ENCODE measurements at places on chromosomes 12 and 14. TPM values are rescaled to one million over a fixed set of nuclear protein-coding genes. Genes with fewer than 3 reads are reported as not detected.

The SAMD15 gene
- total RNA-seq: not detected

GRCh38 chr14:101289230-101289690 is 272.0 kb upstream of the DIO3 start:
- no peaks in the 10 kb centered on the region for H3K36me3 ChIP-seq
- H3K4me3 ChIP-seq: no peak overlapping the region
- DNase-seq: no peak
- peaks cover 5% of the 10 kb centered on the region for H3K27me3 ChIP-seq

The PPP4R4 gene
- 3.3 TPM for total RNA-seq

The PLEKHG7 gene
- total RNA-seq: 0.18 TPM

- DNase-seq: no peak
- H3K36me3 ChIP-seq: no peaks in the 10 kb centered on the region
- no peaks in the 10 kb centered on the region for H3K27me3 ChIP-seq
- no peak overlapping the region for H3K4me3 ChIP-seq
- no peaks in the 10 kb centered on the region for H3K4me1 ChIP-seq
Measured at GRCh38 chr12:30420561-30420960, 275.1 kb downstream of the IPO8 start.

DNA sequence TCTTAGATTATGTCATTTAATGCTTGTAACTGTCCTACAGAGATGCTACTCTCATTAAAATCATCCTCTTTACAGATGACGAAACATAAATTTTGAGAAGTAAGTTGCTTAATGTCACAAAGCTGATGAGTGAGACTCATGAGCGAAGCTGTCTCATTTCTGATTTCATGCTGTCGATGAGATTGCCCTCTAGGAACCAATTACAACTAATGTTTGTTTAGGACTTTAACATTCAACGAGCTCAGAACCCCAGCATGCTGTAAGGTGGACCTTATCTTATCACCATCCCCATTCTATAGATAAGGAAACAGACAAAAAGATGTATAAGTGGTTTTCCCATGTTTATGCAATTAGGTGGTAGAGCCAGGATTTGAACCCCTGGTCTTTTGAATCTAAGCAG is 23.1 kb downstream of the BHLHE41 start:
- H3K27ac ChIP-seq: no peak overlapping the region
- H3K4me3 ChIP-seq: no peak overlapping the region
- no peaks in the 10 kb centered on the region for H3K4me1 ChIP-seq
- H3K27me3 ChIP-seq: peaks cover 31% of the 10 kb centered on the region
- no peaks in the 10 kb centered on the region for H3K36me3 ChIP-seq
- DNase-seq: no peak

DNA sequence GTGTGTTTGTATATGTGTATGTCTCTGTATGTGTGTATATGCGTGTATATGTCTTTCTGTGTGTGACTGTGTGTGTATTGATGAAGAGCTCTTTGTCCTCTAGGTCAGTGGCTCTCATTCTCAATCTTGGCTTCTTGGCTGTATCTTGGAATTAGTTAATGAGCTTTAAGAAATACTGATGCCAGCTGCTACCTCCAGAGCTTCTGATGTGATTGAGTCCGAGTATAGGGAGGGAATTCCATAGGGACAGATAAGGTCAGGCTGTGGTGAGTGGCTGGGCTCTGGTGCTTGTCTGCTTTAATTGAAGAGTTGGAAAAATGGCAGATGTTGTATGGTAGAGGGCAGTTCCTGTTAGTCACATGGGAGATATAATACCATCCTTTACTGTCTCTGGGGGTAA is 140.1 kb downstream of the C12orf75 start:
- peaks cover 16% of the 10 kb centered on the region for H3K27me3 ChIP-seq
- H3K4me1 ChIP-seq: no peaks in the 10 kb centered on the region
- no peaks in the 10 kb centered on the region for H3K36me3 ChIP-seq
- DNase-seq: no peak
- H3K4me3 ChIP-seq: no peak overlapping the region

The KRT1 gene
- total RNA-seq: 0.30 TPM

The KRT3 gene
- total RNA-seq: not detected

The INSM2 gene
- not detected for total RNA-seq
